ENCODE measurements at places on chromosomes 13 and 19.

DNA sequence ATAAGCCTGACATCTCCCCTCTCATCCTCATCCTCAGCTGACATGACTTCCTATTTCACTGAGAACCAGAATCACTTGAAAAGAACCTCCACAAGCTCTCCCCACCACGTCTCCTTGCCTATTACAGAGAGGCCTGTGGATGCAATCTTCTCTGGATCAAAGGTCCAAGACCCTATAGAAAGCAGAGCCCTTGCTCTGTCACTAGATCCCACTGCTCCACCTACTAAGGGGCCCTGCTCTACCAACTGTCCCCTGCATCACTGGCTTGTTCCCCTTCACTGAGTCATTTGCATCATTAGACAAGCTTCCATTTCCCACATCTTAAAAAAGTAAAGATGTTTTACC, 40.8 kb downstream of the RCBTB2 start:
- DNase-seq: no peak

DNA sequence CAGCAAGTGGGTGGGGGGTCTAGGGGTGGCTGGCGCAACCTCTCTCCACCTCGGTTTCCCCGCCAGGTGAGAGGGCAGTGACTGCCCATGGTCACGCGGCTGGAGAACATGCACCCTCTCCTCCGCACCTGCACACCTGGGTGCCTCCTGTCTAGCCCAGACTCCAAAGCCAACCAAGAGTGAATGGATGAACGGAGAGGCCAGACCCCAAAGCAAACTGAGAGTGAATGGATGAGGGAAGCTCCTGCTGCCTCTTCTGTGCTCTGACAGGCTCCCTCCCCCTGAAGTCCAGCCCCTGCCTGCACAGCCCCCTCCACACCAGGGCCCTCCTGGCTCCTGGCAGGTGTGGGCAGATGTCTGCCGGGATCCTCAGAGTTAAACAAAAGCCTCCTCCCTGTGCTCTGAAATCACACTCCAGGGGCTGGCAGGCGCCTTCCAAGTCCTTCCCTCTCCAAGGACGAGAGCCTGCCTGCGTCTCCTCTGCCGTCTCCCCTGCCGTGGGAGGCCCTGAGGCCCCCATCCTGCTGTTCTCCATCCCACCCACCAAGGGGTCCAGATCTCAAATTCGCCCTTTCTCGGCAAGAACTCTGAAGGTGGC, 2.2 kb downstream of the SBNO2 start:
- no peak for DNase-seq

DNA sequence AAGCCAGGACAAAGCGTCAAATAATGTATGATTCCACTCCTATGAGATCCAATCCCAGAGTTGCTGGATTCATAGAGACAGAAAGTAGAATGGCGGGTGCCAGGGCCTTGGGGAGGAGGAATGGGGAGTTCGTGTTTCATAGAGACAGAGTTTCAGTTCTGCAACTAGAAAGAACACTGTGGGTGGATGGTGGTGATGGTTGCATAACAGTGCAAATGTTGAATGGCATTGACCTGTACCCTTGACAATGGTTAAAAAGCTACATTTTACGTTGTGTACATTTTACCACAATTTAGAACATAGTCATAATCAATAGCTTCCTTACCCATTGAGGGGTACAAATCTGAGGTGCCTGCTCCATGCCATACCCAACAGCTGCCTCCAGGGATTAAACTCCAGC, 33.4 kb downstream of the MBD3L2B start:
- no peak for DNase-seq

DNA sequence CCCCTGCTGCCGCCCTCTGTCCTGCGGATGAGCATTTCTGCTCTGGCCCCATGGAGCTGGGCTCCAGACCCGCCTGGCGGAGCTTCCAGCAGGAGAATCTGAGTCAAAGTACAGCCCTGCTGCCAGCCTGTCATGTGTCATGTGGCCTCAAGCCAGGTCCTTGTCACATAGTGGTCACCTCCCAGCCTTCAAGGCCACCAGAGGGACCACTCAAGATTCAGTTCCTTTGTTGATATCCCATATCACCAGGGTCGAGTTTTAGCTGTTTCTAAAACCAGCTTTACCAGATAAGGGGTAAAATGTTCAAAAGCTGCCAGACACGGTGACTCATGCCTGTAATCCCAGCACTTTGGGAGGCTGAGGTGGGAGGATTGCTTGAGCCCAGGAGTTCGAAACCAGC, 13.4 kb downstream of the THOP1 start:
- DNase-seq: peak; percentile 7

GRCh38 chr19:31910224-31910623, 435.2 kb upstream of the ZNF507 start:
- DNase-seq: no peak

DNA sequence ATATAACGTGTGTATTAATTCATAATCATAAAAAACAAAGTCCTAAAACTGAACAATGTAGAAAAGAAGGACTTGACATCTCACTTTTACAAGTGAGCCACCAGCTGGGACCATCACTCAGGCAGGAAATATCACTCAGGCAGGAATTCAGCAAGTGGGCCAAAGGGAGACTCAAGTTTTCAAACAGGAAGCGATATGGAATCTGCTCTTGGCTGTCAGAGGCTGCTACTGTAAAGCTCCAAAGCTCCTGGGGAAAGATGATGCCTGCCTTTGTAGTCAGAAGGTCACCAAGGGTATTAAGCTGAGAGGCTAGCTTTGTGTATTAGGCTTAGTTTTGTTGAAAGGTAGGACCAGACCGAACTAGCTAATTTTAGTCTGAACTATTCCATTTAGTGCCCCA, 5.5 kb upstream of the AKAP11 start:
- DNase-seq: peak; percentile 79

GRCh38 chr13:46087481-46087880, 17.4 kb downstream of the CPB2 start:
- DNase-seq: no peak

DNA sequence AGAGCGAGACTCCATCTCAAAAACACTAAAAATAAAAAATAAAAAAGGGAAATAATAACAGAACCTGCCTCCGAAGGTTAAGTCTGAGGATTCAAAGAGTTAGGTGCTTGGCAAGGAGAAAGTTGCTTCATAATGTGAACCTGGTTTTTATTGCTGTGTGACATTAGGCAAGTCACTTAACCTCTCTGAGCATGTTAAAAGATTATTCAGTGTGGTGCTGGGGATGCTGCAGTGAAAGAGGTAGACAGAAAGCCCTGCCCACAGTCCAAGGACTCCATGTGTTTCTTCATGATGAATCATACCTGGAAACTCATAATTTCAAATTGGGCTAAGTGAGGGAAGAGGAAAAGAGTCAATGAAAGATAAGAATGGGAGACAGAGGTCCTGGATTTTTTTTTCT, 2.4 kb downstream of the IL27RA start:
- DNase-seq: no peak

DNA sequence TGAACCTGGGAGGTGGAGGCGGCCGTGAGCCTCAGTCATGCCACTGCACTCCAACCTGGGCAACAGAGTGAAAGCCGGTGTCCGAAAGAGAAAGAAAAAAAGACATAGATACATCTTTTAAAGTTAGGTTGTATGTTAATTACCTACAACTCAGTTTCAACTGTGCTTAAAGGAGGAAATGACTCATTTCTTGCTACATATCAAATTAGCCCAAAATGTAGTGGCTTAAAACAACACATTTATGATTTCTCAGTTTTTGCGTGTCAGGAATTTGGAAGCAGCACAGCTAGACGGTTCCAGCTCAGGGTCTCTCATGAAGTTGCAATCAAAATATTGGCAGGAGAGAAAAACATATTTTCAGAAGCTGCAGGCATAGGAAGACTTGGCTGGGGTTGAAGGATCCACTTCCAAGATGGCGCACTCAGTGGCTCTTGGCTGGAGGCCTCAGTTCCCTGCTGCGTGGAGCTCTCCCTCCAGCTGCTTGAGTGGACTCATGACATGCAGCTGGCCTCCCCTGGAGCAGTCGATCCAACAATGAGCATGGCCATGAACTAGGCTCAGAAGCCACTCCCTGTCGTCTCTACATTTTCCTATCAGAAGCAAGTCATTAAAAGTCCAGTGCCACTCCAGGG, 7.1 kb downstream of the LDLR start:
- peak; percentile 47 for DNase-seq

DNA sequence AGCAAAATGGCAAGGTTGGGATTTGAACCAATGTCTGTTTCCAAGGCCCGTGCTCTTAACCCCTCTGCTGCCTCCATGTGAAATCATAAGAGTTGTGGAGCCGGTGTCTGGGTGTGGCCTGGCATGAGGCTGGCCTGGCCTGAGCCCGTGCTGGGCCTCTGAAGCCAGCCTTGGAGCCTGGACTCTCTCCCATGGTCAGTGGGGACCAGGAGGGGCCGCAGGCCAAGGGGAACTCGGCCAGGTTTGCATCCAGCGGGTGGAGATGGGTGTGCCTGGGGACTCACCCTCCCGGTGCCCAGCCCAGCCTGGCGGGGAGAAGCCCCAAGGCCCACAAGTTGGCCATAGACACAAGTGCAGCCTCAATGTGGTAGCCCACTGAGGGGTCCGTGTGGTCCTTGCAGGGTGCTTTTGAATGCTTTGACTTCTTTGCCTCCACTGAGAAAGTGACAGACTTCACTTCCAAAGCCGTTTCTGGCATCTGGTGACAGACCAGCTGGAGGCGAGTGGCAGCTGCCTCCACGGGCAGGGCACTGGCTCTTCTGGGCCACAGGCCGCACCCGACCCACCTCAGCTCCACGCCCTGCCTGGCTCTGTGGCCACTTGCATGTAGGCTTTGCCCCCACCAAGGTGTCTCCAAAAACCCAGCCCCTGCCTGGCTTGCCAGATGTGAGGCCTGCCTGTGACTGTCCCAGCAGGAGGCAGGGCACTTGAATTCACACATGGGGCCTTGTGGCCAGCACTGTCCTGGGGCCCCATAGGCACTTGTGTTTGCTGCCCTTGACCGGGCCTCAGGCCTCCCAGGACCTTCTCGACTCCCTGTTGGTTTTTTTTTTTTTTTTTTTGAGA, 26.2 kb upstream of the NCCRP1 start:
- DNase-seq: no peak

GRCh38 chr13:32195713-32196112, 119.5 kb downstream of the ZAR1L start:
- DNase-seq: no peak

GRCh38 chr19:2603334-2603733, 99.2 kb downstream of the GNG7 start:
- DNase-seq: no peak

- peak; percentile 92 for DNase-seq
Measured at GRCh38 chr19:38849147-38849859, 483 bp downstream of the HNRNPL start.

DNA sequence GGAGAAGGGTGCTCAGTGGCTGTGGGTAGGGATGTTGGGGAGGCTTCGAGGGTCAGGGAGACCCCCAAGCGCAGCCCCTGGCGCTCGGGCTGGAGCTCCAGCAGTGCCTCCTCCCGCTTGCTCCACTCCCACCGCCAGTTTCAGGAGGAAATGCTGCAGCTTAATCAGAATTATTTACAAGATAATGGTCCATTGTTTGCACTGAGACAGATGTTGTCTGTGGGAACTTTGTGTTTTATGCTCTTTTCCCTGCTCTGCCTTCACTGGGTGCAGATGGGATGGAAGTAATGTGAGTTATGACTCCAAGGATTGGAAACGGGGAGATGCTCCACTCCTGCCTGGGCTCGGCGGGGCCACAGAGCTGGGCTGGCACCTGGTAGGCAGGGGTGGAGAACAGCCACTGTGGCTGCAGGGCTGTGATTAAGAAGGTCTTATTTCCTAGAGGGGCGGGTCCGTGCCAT, 192.4 kb downstream of the ZNF536 start:
- no peak for DNase-seq

DNA sequence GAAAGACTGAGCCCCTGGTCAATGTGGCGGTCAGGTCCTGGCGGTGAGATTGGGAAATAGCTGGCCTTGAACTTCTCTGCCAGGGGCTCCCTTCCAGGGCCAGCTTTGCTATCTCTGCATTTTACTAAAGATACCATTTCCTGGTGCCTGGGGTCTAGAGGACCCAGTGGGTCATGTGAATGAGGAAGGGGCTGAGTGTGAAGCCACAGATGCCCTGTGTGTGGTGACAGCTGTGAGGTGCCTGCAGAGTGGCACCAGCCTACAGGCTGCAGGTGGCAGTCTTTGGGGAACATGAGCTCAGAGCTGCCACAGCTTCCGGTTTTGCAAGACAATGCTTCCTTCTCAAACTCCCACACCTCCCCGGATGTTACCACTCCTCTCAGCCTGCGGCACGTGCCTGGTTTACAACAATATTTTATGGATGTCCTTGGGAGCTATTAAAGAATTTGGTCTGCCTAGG, 5.2 kb upstream of the MLNR start:
- peak; percentile 6 for DNase-seq

GRCh38 chr19:8141726-8142512, 7.5 kb downstream of the FBN3 start:
- no peak for DNase-seq

GRCh38 chr19:41415154-41415571, 12.0 kb downstream of the B3GNT8 start:
- no peak for DNase-seq

DNA sequence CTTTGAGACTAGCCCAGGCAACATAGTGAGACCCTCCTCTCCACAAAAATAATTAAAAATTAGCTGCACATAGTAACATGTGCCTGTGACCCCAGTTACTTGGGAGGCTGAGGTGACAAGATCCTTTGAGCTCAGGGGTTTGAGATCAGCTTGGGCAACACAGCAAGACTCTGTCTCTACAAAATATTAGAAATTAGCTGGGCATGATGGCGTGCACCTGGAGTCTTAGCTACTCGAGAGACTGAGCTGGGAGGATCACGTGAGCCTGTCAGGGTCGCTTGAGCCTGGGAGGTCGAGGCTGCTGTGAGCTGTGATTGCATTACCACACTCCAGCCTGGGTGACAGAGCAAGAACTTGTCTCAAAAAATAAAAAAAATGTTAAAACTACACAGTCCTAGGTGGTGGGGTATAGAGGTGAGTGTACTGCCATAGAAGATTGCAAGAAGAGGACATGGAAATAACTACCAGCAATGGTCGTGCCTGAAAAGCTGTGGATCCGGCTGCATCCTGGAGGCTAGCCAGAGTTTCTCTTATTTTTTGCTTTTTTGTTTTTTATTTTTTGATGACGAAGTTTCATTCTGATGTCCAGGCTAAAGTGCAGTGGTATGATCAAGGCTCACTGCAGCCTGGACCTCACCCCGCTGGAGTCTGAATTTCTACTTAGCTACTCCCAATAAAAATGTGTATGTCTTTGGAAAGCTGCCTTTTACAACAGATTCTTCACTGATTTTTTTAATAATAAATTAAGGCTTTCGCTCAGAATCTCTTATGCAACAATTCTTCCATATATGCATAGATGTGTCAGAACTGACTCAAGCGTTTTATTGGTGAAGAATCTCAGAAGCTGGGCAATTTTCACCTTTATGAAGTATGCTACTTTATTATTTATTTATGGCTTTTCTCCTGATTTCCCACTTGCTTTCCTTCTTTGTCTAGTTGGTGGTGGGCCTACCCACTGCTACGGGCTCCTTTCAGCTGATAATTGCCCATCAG, 393.8 kb downstream of the TSHZ3 start:
- no peak for DNase-seq

All from IMR-90 (cell line).